ENCODE measurements at places on chromosomes 3 and 15.
A peak's percentile ranks its signal among the peaks of the same experiment; 100 is the strongest.

- no peak for DNase-seq
Observed at GRCh38 chr3:125302932-125303331, 72.2 kb downstream of the ZNF148 start.

DNA sequence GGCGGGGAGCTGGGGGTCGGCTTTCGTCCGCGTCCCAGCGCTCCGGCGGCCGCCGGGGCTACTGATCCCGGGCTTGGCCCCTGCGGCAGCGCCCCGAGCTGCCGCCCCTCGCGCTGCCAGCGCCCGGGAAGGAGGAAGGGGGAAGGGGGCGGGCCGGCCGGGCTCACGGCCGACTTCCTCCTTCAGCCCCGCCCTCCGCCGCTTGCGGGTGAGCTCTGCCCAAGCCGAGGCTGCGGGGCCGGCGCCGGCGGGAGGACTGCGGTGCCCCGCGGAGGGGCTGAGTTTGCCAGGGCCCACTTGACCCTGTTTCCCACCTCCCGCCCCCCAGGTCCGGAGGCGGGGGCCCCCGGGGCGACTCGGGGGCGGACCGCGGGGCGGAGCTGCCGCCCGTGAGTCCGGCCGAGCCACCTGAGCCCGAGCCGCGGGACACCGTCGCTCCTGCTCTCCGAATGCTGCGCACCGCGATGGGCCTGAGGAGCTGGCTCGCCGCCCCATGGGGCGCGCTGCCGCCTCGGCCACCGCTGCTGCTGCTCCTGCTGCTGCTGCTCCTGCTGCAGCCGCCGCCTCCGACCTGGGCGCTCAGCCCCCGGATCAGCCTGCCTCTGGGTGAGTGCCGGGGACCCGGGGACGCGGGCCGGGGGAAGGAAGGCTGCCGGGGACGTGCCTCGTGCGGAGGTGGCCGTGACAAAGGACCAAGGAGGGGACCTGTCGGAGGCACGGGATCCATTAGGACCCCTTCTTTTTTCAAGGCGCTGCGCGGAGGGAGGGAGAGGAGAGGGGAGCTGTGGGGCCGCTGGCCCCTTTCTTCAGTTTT, at the start of gene SEMA4B:
Gene SEMA4B, plus strand, starts transcription at position 201 of the 814 bp plus-strand sequence. Its CDS starts 249 bp downstream, at position 450.
- peak; percentile 64 for DNase-seq

- no peak for DNase-seq
Observed at GRCh38 chr3:133812872-133813271, 7.3 kb downstream of the SRPRB start.

DNA sequence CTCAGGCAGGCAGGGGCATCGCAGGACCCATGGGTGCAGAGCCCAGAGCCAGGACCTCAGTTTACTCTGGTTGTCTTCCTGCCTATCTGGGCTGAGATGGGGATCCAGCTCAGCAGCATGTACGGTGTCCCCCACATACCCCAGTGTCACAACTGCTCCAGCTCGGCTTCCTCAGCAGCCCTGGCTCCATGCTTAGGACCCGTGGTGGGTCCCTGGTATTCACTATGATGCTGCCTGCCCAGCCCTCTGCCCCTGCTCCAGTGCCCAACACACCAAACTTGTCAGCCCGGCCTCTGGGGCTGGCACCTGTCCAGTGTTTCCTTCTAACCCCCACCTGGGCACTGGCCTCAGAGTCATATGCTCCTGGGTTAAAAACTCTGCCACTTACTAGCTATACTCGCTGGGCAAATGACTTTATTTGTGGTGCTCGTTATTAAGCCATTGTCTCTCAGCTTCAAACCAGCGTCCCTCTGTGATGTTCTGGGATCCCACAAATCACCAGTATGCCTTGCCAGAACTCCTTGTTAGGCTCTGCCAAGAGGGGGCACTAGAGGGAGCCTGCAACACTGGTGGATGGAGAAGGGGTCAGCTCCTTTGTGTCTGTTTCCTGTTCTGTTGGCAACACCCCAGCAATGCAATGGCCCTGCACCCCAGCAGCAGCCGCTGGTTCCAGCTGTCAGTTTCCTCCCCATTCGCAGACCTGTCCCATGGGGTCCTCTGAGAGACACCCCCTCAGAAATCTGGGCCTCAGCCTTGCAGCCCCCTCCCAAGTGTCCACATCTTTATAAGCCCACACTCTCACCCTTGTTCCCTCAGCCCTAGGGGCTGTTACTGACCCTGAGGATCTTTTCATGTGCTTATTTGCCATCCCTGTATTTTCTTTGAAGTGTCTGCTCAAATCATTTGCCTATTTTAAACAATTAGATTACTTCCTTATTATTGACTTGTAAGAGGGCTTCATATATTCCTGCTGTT, 24.1 kb upstream of the MRPS22 start:
- no peak for DNase-seq

DNA sequence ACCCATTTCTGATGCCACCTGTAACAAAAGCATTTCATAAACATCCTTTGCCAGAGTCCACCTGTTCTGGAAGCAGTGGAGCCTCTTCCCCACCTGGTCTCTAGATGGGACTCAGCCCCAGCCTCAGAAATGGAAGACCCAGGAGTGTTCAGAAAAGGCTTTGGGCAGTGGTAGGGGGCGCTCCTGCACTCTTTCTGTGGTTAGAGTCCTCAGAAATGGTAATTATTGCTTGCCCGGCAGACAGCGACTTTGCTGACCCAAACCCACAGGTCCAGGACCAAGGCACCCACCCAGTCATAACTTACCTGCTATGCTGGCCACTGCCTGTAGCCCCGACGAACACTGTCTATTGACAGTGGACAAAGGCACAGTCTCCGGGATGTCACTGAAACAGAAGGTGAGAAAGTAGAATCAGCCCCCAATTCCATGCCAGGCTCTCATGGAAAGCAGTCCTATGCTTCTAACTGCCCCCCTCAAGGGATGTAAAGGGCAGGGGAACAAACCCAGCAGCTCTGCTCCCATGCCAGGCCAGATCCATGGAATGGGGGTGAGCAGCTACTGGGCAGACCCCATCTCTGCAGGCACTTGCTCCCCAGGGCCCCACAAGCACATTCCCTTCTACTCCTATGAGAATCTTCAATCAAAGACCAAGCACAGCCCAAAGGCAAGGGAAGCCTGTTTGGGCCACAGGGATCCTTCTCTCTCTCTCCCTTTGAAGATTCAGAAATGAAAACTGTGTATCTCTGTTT, 5.1 kb downstream of the ACAA1 start:
- DNase-seq, result no peak

DNA sequence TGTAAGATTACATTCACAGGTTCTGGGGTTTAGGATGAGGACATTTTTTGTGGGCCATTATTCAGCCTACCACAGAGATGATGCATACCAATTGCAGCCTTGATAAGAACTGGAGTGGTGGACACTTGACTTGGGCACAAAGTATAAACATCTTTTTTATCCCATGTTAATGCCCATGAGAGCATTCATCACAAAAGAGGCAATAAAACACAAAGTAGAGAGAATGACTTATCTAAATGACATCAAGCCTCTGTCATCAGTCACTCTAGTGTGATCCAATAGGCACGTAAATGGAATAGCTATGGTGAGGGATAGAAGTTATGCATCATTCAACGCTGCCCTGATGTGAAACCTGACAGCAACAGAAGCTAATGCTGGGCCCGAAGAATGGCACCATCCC, 25.8 kb downstream of the VEPH1 start:
- no peak for DNase-seq

DNA sequence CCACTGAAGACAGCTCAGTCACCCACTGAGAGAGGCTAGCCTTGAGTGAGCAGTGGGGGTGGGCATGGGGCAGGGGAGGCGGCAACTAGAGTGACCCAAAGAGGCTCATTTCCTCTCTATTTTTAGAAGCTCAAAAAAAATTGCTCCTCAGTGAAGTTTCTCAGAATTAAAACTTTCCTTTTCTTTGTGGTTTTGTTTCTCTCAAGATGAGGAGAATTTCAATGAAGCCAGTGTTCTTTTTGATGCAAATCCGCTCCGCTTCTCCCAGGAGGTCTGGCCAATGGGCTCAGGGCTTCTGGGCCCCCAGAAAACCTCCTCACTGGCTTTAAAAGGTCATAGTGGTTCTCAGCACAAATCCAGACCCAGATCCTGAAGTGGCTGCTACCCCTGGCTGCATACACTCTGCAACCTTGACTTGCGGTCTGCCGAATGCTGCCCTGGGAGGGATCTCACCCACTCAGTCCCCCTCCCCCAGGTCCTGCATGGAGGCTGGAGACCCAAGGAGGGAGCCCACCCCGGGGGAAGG, at the start of gene ACSBG1:
Gene ACSBG1, minus strand, starts transcription at position 51 of the 526 bp plus-strand sequence. CDS start 64 bp downstream, outside the sequence.
- DNase-seq, result no peak

DNA sequence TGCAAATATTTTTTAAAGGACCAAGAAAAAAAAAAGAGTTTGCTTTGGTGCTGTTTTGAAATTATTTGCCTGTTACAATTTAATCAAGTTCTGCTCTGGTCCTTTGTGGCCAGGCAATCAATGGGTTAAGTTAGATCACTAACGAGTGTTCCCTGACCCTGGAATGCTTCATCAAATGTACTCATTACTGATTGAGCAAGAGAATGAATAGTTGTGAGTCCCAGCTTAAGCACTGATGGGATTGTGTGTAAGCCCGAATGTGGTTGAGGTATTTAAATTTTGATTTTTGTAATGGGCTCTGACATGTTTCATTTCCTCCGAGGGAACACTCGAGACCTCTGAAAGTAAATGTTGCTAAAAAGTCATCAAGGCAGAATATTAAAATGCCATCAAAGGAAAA, 699.1 kb downstream of the MCTP2 start:
- DNase-seq, result no peak

GRCh38 chr3:55523471-55523870, 36.4 kb upstream of the WNT5A start:
- no peak for DNase-seq

GRCh38 chr15:37220949-37221670, 120.8 kb upstream of the MEIS2 start:
- no peak for DNase-seq

DNA sequence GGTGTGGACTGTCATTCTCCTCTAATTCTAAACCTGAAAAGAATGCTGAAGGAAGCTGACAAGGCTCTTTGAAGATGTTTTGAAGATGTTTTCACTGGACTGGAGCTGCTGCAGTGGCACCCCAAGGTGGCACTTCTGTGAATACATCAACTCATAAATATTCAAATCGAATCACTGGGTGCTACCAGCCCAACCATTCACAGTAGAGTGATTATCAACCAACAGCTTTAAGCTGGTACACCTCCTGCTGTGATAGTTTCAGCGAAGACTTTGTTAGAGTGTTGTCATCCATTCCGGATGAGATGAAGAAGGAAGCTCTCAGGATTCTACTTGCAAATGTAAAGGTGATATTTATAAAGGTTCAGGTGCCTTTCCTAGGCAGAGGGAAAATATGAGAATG, 106.6 kb downstream of the LSAMP start:
- no peak for DNase-seq

- no peak for DNase-seq
Observed at GRCh38 chr3:77967621-77968020, 927.7 kb downstream of the ROBO2 start.

DNA sequence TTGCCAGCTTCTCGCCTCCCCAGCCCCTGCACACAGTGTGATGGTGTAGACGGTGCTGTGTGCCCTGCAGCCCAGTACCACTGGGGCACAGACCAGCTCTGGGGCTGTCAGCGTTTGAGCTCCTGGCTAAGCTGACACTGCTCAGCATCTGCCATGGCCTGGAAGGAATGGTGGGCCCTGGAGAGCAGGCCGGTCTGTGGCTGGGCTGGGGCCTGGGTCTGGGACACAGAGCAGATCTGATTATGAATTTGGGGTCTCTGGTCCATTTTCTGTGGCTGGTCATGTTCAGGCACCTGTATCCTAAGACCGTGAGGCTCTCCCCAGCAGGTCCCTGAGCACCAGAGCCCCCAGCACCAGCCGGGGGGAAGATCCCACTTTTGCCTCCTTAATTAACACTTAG, 34.7 kb downstream of the HCN4 start:
- DNase-seq, result no peak

- no peak for DNase-seq
Observed at GRCh38 chr3:963255-963654, 129.6 kb upstream of the CNTN6 start.

DNA sequence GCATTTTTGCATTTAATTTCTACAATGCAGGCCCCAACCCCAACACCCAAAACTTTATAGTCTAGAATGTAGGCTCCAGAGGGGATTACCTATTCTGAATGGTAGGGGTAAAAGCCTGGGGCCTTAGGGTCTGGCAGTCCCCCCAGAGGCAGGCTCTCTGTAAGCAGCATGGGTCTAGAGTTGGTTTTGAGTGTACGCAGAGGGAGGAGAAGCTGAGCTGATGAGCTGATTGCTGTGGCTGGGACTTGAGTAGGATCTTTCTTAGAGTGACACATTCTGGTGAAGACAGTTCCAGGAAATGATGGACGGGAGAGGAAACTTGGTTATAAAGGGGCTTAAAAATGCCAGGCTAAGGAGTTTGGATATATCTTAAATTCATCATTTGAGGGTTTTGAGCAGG, 2.1 kb downstream of the LPP start:
- DNase-seq, result no peak

- DNase-seq, result no peak
Observed at GRCh38 chr3:169264711-169265110, 398.8 kb downstream of the MECOM start.

DNA sequence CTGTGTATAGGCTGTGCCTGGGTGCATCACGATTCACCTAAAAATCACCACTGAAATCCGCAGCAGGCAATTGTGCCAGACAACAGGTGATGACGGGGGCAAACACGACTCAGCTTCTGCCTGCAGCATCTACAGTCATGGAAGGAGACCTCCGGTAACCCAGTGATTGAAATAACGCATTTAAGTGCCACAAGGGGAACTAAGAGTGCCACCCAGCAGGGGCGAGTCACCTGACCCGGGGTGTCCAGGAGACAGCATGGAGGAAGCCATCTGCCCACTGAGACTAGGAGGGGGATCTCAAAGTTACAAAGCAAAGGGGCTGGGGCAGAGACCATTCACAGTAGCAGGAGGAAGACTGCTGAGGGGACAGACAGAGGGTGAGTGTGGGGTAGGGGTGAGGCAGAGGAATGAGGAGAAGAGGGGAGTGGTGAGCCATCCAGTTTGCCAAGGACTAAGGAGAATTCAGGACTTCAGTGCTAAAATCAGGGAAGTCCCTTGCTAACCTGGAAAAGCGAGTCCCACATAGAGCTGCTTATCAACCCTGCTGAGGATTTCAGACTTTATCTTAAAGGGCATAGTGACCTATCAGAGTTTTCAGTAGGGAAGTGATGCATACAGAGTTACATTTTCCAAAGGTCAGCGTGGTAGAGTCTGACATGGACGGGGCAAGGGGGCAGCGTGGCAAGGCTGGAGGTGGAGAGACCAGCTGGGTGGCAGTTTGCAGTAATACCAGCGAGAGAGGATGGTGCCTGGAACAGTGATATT, 256.7 kb upstream of the HES1 start:
- no peak for DNase-seq

- no peak for DNase-seq
Observed at GRCh38 chr3:18847583-18848197, 300.6 kb upstream of the KCNH8 start.

- no peak for DNase-seq
Observed at GRCh38 chr3:65490114-65490513, 548.6 kb downstream of the MAGI1 start.

DNA sequence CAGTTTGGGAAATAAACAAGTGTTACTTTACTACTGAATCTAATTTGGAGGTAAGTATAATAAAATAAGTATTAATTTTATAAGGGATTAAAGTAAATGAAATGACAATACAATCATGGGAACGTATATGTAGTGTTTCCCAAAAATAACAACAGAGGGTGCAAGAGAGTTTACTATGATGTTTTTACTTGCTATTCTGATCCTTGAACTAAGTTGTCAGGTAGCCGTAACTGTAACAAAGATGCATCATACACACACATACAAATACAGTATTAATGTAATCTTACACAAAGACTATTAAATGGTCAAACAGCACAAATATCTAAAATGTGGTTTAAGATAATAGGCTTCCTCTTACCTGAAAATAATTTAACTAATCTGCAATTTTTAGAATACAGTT, 311.4 kb downstream of the TBC1D5 start:
- no peak for DNase-seq
